ENCODE measurements at places on chromosomes 13 and 19. TPM values are rescaled to one million over a fixed set of nuclear protein-coding genes. Genes with fewer than 3 reads are reported as not detected.

The CBLC gene
- 2.0 TPM for total RNA-seq

The URAD gene
- not detected for total RNA-seq

The GNG7 gene
- total RNA-seq = 6.6 TPM

The LINGO3 gene
- total RNA-seq = not detected

The NPAS1 gene
- total RNA-seq = not detected

The COL4A2 gene
- total RNA-seq = 97.6 TPM

The CEBPA gene
- 12.9 TPM for total RNA-seq

The DCT gene
- 0.20 TPM for total RNA-seq

DNA sequence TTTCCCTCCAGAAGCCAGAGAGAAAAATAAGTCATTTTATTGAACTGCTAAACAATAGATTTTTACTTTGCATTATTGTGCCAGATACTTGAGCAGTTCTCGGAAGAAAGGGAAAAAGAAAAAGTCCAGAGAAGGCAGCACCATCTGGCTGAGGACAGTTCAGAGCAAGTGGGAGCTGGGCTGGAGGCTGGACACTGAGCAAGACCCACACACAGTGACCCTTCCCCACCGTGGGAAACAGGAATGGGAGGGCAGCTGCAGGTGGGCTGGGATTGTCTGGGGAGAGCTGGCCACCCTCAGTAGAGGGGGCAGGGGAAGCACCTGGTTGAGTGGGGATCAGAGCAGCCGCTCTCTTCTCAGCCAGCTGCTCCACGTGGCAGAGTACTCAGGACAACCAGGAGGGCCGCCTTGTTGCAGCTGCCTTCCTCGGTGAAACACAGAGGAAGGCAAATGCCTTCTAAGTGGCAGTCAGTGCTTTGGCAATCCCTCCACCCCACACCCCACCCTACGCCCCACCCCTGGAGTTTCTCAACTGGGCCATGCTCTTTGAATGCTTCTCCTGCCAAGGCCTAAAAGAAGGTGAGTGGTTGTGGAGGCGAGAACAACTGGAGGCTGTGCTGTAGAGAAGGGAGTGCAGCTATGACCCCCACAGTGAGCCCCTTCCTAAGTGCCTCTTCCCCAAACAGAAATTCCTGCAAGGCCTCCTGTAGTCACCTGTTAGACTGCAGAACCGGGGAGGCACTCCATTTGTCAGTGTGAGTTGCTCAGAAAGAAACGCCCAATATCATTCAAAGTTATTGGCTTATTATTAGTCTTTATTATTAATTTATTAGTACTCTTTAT, 179.3 kb downstream of the ZIC5 start:
- H3K4me3 ChIP-seq = no peak overlapping the region
- no peaks in the 10 kb centered on the region for H3K4me1 ChIP-seq
- no peaks in the 10 kb centered on the region for H3K36me3 ChIP-seq

DNA sequence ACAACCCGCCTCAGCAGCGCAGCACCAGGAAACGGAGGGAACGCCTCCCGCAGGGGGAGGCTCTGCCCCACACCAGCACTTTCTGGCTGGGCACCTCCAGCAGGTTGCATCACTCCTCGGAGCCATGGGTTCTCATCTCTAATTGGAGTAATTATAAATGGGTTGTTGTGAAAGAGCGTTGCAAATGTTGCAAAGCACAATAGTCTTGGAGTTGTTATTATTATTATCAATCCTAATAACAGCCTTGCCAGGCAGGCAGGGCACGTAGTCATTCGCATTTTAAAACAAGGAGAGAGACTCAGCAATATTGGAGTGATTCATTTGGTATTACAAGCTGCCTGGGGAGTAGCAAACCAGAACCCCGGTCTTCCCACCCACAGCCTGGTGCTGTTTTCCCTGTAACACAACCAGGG, 108.6 kb upstream of the GJB6 start:
- H3K27me3 ChIP-seq = no peaks in the 10 kb centered on the region
- H3K4me3 ChIP-seq = no peak overlapping the region
- no peaks in the 10 kb centered on the region for H3K36me3 ChIP-seq
- no peak overlapping the region for H3K27ac ChIP-seq
- DNase-seq = no peak

GRCh38 chr13:27583645-27584044, 36.7 kb downstream of the LNX2 start:
- H3K27ac ChIP-seq = peak overlapping the region; percentile 12
- no peaks in the 10 kb centered on the region for H3K36me3 ChIP-seq
- no peaks in the 10 kb centered on the region for H3K27me3 ChIP-seq
- H3K4me1 ChIP-seq = peaks cover 2% of the 10 kb centered on the region

- peak within 1 kb of the TSS; percentile 91 for H3K27ac ChIP-seq
- peak; percentile 81 for DNase-seq
- H3K4me3 ChIP-seq = peak within 1 kb of the TSS; percentile 100
- peaks cover 37% of the 10 kb centered on the region for H3K4me1 ChIP-seq
Measured at GRCh38 chr19:35268536-35269437, at the start of gene USF2. USF2 (plus strand) TSS chr19:35268962; CDS start chr19:35269102, 140 bp downstream.

- H3K27me3 ChIP-seq = no peaks in the 10 kb centered on the region
- H3K4me1 ChIP-seq = no peaks in the 10 kb centered on the region
- no peaks in the 10 kb centered on the region for H3K36me3 ChIP-seq
- H3K27ac ChIP-seq = no peak overlapping the region
Measured at GRCh38 chr19:27975419-27976005, 1237.4 kb downstream of the UQCRFS1 start.

DNA sequence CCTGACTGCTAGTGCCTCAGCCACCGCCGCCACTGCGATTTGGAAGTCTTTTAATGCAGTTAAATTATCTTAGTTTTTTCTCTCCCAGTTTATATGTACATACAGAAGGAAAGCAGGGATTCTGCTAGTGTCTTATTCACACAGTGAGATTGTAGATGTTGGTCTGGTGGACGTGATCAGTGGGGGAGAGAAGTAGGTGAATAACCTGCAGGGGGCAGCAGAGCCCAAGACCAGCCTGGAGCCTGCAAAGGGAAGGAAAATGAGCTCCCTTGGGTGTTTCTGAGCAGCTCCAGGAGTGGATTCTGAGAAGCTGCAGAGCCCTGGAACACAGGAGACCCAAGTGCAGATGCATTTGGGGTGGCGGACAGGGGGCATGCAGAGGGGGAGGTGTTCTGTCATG, 26.3 kb downstream of the ZNF844 start:
- H3K36me3 ChIP-seq = no peaks in the 10 kb centered on the region
- no peak overlapping the region for H3K27ac ChIP-seq
- no peaks in the 10 kb centered on the region for H3K27me3 ChIP-seq
- no peak overlapping the region for H3K4me3 ChIP-seq

DNA sequence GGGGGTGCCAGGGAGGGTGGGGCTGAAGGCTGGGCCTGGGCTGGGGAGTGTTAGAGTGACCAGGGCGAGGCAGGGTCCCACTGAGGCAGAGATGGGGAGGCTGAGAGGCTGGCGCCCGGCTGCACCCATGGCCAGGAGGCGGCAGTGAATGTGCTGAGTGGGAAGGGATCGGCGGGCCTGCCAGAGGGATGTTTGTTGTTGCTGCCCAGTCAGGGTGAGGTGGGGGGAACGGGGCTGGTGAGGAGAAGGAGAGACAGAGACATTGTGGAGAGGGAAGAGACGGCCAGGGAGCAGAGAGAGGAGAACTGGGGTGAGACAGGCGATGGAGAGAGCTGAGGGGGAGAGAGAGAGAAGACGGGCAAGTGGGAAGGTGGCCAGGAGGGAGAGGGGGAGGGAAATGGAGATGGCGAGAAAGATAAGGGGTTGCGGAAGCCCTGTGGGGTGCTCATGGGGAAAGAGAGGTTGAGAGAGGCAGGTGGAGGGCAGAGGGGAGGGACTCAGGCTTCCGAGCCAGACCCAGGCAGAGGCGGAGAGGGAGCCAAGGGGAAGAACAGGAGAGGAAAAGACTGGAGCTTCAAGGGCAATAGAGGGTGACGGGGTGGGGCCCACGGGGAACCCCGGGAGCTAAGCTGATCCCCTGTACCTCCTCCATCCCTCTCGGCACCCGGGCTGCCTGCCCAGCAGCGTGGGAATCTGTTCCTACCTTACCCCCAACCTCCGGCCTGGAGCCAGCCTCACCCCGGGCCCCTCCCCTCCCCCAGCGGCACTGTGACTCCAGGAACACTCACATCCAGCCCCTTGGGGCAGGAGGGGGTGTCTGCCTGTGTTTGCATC, 690 bp upstream of the B3GNT8 start:
- peak overlapping the region; percentile 86 for H3K27ac ChIP-seq
- H3K27me3 ChIP-seq = no peaks in the 10 kb centered on the region
- H3K4me3 ChIP-seq = no peak overlapping the region
- H3K36me3 ChIP-seq = peaks cover 28% of the 10 kb centered on the region
- peak; percentile 57 for DNase-seq

GRCh38 chr19:8988204-8988603, 22.0 kb downstream of the MUC16 start:
- H3K27me3 ChIP-seq = no peaks in the 10 kb centered on the region
- no peak for DNase-seq
- H3K27ac ChIP-seq = no peak overlapping the region
- H3K36me3 ChIP-seq = no peaks in the 10 kb centered on the region

DNA sequence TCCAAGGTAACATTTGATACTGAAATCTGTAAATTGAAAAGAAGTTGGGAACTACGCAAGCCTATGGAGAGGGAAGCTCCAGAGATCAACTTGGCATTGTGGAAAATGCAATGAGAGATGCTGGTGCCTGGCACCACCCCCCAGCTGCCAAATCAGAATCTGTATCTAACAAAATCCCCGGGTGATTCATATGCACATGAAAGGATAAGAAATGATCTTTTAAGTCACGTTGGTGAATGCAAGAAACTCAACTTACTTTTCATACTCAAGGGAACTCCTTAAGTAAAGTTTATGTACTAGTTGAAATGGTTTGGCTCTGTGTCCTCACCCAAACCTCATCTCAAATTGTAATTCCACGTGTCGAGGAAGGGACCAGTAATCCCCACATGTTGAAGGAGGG, 158.5 kb upstream of the MYO16 start:
- no peak for DNase-seq
- no peaks in the 10 kb centered on the region for H3K27me3 ChIP-seq
- H3K4me3 ChIP-seq = no peak overlapping the region
- H3K36me3 ChIP-seq = no peaks in the 10 kb centered on the region
- no peak overlapping the region for H3K27ac ChIP-seq

DNA sequence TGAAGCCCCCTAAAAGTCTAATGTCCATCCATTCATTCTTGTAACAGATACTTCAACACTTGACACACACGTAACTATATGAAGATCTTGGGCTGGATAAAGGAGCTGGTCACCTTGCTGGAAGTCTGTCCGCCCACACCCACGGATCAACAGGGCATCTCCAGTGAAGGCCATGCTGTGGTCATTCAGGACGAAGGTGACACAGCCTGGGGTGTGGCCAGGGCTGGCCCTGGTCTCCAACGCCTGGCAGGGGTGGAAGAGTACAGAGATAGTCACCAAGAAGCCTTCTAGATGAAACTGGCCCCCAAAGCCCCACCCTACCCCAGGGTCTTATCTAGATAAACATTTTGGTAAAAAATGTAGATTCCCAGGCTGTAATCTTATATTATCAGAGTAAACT, 6.8 kb upstream of the PHLDB3 start:
- H3K27me3 ChIP-seq = no peaks in the 10 kb centered on the region
- DNase-seq = no peak
- H3K36me3 ChIP-seq = peaks cover 4% of the 10 kb centered on the region
- peaks cover 4% of the 10 kb centered on the region for H3K4me1 ChIP-seq
- no peak overlapping the region for H3K4me3 ChIP-seq
- H3K27ac ChIP-seq = no peak overlapping the region

DNA sequence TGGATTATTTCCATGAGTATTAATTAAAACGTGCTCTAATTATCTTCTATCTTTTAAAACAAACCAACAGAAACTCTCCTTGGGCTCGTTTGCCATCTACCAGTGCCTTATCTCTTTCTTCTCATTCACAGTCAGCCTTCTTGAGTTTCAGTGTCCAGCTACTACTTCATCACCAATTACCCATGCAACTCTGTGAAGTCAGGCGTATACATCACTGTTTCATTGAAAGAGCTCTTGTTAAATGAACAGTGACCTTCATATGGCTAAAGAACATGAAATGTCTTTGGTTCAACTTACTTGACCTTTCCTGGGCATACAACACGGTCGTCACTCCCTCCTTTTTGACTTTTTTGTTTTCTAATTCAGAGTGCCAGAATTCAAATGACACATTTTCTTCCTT, 5.2 kb upstream of the IFT88 start:
- H3K4me3 ChIP-seq = no peak overlapping the region
- no peak for DNase-seq
- no peaks in the 10 kb centered on the region for H3K27me3 ChIP-seq
- no peaks in the 10 kb centered on the region for H3K36me3 ChIP-seq

DNA sequence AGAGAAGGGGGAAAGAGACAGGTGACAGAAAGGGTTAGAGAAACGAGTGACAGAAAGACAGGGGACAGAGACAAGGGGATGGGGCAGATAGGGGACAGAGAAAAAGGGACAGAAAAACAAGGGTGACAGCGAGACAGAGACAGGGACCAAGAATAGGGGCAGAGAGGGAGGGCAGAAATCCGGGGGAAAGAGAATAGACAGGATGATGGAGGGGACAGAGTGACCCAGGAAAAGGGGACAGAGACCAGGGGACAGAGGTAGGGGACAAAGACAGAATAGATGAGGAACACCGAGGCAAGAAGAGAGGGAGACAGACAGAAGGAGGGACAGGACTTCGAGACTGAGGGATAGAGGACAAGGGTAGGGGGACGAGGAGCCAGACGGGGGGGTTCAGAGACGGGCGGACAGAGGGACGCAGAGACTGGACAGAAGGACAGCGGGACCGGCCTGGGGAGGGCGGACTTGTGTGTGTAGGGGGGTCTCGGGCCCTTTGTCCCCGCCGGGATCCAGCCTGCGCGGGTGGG, 593 bp downstream of the CADM4 start:
- no peaks in the 10 kb centered on the region for H3K36me3 ChIP-seq
- DNase-seq = no peak
- H3K4me1 ChIP-seq = peaks cover 8% of the 10 kb centered on the region
- H3K27ac ChIP-seq = no peak overlapping the region
- no peaks in the 10 kb centered on the region for H3K27me3 ChIP-seq

- H3K36me3 ChIP-seq = no peaks in the 10 kb centered on the region
- H3K27me3 ChIP-seq = no peaks in the 10 kb centered on the region
- H3K4me3 ChIP-seq = no peak overlapping the region
Measured at GRCh38 chr19:7006135-7006704, 15.0 kb downstream of the MBD3L2B start.

- no peak for DNase-seq
- no peak overlapping the region for H3K4me3 ChIP-seq
- H3K36me3 ChIP-seq = no peaks in the 10 kb centered on the region
- H3K27me3 ChIP-seq = no peaks in the 10 kb centered on the region
- H3K27ac ChIP-seq = no peak overlapping the region
Measured at GRCh38 chr19:35222373-35223015, 6.0 kb downstream of the FAM187B start.

DNA sequence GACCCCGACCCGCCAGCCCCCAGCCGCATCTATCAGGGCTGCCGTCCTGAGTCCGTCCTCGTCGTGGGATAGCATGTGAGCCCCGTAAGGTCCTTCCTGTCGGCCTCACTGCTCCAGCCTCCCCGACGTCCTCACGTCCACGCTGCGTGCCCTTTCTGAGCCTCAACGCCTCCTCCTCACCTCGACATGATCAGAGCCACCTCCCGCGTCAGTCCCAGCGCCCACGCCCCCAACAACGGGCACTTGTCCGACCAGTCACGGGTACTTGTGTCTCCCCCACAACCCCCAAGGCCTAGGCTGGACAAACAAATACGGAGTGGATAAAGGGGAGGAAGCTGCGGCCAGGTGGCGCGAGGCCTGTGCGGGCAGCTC, 665 bp downstream of the ZNF497 start:
- peak overlapping the region; percentile 60 for H3K27ac ChIP-seq
- H3K4me1 ChIP-seq = peaks cover 5% of the 10 kb centered on the region
- no peaks in the 10 kb centered on the region for H3K36me3 ChIP-seq
- H3K4me3 ChIP-seq = peak overlapping the region; percentile 83
